ENCODE measurements at places on chromosomes 4 and X.

DNA sequence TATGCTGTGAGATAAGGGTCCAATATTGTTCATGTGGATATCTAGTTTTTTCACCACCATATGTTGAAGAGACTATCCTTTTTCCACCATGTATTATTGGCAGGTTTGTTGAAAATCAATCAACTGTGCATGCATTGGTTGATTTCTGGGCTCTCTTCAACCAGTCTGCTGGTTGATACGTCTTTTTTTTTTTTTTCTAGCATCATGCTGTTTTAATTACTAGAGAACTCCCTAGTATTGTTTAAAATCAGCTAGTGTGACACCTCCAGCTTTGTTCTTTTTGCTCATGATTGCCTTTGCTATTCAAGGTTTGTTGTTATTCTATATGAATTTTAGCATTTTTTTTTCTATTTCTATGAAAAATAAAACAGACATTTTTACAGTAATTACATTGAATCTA is 123.9 kb downstream of the SLC7A11 start:
- DNase-seq: no peak

DNA sequence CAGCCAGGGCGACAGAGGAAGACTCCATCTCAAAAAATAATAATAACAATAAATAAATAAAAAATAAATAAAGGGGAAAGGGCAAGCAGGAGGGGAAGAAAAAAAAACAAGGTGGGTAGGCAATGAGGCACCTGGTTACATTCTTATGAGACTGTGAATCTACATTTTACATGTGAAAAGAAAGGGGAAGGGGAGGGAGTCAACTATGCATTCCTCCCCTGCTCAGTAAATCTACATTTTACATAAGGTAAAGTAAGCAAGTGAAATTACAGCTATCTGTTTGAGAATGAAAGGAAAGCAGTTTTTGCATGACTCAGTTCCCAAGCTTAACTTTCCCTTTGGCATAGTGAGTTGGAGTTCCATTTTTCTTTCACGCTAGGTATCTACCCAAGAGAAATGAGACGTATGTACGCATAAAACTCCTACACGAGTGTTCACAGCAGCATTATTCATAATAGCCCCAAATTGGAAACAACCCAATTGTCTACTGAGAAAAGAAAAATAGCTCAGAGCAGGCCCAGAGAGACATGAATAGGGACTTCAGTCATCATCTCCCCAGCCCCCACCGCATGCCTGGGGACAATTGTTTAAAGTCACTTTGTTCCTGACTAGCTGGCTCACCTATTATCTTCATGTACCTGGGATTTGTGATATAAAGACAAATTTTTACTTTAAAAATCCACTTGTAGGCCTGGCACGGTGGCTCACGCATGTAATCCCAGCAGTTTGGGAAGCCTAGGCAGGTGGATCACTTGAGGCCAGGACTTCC is 52.4 kb downstream of the DDX3X start:
- DNase-seq: no peak

DNA sequence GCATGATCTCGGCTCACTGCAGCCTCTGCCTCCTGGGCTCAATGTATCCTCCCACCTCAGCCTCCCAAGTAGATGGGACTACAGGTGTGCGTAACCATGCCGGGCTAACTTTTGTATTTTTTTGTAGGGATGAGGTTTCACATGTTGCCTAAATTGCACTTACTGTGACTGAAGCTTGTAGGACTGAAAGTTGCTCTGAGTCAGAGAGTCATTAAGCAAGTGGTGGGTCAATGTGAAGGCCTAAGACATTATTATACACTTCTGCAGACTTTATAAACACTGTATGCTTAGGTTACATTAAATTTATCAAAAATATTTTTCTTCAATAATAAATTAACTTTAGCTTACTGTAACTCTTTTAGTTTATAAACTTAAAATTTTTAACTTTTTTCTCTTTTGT is 170.2 kb downstream of the FAT4 start:
- no peak for DNase-seq

DNA sequence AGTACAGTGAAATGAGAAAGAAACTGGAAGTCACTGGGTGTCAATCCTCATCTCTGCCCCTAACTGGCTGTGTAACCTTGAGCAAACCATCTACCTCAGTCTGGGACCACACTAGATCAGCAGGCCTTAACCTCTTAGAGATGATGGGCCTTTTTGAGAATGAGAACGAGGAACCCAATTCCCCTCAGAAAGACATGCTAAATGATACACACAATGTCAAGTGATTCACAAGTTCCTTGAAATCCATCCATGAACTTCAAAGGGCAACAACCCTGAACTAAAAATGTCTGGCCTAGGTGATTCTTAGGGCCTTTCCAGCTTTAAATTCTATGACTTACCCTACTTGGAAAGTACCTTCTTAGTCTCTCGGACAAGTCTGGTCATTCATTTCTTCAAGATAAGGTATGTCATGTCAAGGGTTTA is 47.4 kb downstream of the ACSL4 start:
- DNase-seq: no peak

DNA sequence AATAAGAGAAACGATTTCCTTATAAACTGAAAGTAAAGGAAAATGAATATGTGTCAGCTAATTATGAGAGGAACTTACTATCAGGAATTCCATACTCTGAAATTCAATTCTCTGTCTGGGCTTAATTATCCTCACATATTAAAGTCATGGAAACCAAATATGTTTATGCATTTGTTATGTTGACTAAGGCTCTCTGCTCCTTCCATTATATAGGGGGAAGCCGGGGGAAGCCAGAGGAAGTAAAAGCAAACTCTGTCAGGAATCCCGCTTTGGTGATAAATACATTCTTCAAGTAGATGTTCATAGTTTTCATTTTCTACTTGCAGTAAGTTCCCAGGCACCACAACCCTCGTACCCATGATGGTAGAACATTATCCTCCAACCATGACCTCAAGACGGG is 142.8 kb upstream of the VCX2 start:
- no peak for DNase-seq

DNA sequence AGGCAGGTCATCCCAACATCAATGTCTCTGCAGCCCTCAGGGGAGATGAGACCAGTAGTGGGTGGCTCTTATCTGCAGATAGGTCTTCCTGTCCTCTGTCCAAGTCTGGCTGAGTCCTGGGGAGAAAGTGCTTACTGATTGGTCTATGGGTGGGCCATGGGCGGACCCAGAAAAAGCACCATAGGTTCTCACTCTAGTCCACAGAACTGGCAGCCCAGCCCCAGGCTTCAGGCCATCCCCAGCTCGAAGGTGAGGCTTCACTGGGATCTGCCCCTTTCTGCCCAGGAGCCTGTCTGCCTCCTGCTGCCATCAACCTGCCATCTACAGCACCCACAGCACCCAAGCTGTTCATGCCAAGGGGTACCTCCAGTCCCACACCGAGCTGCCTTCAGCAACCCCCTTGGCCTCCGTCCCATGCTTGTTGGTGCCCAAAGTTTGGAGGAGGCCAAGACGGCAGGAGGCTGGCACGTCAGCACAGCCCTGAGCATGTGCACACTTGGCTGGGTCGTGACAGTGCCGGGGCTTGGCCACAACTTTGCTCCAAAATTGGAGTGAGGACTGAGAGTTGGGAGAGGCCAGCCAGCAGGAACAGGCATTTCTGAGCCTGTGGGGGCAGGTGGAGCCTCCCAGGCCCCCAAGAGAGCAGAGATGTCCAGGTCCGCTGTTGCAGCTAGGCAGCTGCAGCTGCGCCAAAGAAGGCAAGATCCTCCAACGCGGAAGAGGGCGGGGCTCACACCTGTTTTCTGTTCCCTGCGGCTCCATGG is 99.6 kb downstream of the IQCM start:
- no peak for DNase-seq

All from T-helper 17 cell (primary cell).